ENCODE measurements at places on chromosomes 4 and X. TPM values are rescaled to one million over a fixed set of nuclear protein-coding genes. Genes with fewer than 3 reads are reported as not detected.
A peak's percentile ranks its signal among the peaks of the same experiment; 100 is the strongest.

DNA sequence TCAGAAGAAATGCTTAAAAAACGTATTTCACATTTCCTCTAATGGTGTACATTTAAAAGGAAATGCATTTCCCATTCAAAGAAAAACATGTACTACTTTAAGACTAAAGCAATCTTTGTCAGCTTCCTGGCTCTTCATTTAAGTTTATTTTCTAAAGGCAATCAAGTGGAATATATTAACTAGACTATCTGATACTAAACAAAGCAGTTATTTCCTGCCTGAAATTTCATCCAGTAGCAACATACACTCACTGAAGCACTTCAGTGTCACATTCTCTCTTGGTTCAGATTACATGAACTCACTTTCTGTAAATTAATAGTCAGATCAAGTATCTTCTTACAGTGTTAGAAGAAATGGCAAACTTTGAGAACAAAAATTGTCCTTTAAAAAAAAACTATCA lies 42.5 kb downstream of the LRBA start:
- no peak for DNase-seq

DNA sequence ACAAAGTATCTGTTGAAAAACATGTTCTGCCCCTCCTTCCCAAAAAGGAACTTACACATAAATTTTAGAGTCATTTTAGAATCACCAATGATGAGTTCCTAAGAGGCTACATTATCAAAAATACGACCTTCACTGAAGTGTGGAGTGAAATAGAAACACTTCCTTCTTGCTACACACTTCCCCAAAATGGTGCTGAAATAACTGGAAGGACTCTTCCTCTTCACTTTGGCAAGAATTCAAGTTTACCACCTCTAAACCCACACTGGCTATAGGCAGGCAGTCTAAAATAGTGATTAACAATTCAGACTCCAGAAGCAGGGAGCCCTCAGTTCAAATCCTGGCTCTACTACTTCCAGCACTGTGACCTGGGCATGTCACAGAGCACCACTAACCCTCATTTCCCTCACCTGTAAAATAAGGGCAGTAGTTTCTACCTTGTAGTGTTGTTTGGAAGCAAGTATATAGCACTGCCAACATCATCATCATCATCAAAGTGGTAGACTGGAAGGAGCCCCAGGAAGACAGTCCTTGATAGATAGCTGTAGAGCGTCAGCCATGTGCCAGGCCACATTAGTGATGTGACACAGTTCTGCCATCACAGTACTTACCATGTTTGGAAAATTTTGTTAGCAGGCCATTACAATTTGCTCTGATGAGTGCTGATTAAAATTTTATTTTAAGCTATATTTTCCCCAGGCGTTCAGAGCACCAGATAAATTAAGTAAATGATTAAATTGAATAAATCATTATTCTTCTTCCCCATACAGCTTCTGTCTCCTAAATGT lies 103.3 kb downstream of the PARM1 start:
- no peak for DNase-seq

DNA sequence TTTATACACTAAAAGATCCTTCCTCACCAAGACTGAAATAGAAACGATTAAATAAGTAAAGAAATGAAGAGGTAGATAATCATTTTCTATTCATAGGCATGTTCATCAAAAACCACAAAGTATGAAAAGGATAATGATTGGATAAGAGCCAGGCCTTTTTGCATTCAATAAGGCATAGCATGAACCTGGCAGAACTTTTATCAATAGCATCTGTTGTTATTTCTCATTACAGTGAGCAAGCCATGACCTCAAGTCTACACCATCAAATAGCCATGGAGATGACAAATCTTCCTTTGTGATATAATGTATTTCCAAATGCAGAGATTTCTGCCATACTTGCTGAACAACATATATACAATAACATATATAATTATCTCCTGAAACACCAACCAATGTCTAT lies 206.0 kb upstream of the SLC7A11 start:
- no peak for DNase-seq

GRCh38 chr4:135598151-135598550 lies 1396.6 kb upstream of the PABPC4L start:
- no peak for DNase-seq

Gene UGT2B15
- total RNA-seq = not detected

DNA sequence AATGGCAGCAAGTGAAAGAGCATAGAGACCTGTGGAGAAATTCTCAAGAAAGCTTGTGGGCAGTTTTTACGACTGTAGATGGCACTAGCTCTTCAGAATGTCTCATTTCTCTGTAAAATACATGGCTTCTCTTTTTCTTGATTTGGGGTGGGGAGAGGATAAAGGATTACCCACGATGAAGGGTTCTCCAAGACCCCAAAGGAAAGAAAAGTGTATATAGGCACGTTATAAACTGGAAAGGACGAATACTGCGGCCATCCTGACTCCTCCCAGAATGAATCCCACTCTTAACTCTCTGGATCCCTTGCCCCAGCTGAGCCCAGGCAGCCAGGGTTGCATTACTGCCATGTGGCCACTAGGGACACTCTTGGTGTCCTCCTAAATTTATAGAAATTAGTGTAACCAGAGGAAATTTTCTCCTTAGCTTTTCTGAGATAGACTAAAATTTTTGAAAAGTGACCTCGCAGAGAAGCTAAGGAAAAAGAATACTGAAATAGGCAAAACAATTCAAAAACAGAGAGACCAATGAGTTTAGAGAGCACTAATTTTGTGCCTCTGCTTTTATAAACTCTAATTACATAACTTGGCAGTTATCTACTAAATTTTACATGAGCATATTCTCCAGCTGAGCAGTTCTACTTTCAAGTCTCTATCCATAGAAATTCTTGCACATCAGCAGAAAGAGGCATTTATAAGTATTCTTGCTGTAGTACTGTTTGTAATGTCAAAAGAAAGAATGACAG lies 37.8 kb upstream of the PCDH19 start:
- DNase-seq = peak; percentile 47

DNA sequence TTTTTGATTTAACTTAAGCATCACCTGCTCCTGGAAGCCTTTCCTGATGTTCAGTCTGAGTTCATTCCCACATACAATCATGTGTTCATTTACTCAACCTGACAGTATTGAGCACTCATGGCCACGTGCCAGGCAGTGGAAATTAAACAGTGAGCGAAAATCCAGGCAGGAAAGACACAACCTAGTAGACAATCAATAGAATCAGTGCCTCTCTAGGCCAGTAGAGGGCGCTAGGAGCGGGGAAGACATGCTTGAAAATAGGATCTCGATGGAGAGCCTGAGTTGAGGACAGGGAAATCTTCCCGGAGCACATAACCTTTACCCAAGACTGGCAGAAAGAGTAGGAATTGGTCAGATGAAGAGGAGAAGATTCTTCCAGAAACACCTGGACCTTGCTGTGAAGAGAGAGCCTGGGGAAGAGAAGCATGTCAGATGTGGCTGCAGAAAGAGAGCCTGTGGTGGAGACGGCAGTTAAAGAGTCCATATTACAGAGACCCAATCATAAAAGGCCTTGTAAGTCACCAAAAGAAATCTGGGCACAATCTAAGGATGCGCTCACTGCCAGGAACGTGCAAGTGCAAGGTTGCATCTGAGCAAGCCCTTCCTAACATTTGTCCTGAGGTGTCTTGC lies 103.5 kb downstream of the LDB2 start:
- peak; percentile 52 for DNase-seq

- peak; percentile 31 for DNase-seq
Observed at GRCh38 chr4:7423801-7424552, 10.8 kb downstream of the PSAPL1 start.

DNA sequence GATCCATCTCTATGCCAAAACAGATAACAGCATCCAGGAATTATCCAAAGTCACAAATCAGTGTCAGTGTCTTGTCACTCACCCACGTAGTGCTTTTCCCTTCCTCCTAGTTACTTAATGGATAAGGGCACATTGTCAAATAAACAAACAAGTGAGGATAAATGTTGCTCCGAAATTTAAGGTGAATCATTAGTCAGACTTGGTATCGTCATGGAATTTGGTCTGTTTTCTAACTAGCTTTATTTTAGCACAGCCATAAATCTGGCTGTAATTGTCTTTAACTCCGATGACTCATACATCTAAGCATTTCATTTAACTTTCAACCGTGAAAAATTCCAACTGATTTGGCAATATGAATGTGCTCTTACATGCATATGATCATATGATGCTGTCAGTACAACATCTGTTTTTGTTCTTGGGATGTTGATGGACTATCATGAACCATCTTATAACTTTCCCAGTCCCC lies 83.3 kb downstream of the SNCA start:
- DNase-seq = no peak

GRCh38 chr4:126023896-126024295 lies 709.1 kb downstream of the FAT4 start:
- no peak for DNase-seq

DNA sequence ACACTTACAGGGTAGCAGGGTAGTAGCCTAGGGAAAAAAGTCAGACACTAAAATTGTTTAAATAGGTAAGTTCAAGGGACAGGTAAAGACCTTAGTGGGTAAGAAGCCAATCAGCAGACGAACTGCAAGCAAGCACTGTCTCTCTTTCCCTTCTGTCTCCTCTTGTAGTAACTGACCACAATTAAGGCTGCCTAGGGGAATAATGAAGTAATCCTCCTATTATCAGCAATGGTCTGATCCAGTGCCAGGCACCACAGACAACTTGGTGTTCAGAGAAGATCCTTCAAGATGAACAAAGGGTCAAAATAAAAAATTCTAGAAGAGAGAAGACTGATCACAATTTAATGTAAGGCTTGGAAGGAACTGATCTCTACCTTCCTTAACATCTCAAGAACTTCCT lies 62.9 kb downstream of the ELOVL6 start:
- DNase-seq = no peak

DNA sequence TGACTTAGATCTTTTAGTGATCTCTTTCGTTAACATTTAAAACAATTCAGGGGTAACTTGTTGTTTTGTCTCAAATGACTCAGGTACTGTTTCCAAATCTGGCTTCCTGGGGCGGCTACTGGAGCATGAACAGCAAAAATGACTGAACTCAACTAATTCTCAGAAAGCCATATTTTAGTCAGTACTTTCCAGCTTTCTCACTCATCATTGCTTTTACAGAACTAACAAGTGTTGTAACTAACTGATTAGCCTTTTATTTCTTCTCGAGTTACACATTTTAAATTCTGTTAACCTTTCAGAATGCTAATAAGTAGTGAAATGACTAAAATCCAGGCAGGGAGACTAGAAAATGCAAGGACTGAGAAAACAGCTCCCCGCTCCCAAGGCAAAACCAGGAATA lies 55.3 kb downstream of the JADE3 start:
- DNase-seq = no peak

GRCh38 chr4:187602339-187603092 lies 393.1 kb upstream of the ZFP42 start:
- no peak for DNase-seq

DNA sequence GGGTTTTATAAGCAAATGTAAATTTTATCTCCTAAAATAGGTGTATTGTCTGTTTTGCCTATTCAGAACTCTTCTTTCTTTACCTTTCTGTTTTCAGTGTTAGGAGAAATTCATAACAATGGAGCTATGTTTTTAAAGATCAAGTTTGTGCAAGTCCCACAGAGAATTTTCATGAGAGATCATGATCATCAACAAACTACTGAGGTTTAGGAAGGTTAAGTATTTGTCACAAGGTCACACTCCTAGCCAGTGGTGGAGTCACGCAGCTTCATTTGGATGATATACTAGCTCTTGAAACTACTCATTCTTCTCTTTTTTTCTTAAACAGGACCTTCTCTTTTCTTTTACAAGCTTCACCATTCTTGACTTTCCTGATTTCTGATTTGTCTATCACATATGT lies 892.6 kb upstream of the FRG1 start:
- no peak for DNase-seq

Gene RASL11B
- 5.4 TPM for total RNA-seq

All from Right ventricle myocardium superior (tissue), 1 donor.